MM.1S (cell line): ENCODE measurements at places on chromosomes 5 and 9.
A peak's percentile ranks its signal among the peaks of the same experiment; 100 is the strongest.

DNA sequence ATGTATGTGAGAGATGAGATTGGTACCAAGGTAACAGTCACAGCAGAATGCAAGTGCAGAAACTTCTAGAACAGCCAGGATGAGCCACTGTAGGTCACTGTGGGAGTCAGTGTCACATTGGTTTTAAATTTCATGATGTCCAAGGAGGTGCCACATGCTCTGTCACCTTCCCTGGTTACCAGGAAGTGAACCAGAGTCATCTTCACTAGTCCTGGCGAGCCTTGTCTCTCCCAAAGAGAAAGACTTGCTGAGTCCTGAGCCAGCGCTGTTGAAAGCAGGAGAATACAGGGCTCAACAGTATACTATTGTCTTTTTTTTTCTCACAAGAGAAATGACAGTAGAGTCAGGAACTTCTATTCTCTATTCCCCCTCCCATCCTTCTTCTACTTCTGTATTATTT lies 615.5 kb downstream of the RAB3C start:
- DNase-seq = no peak

- DNase-seq = no peak
Observed at GRCh38 chr9:89633404-89633803, 28.6 kb downstream of the GADD45G start.

GRCh38 chr5:81315336-81315735 lies 13.9 kb downstream of the ZCCHC9 start:
- DNase-seq = no peak

GRCh38 chr9:86126998-86127972 lies 27.9 kb upstream of the GOLM1 start:
- peak; percentile 12 for DNase-seq

GRCh38 chr5:1784197-1785050 lies 15.2 kb downstream of the MRPL36 start:
- no peak for DNase-seq

- no peak for DNase-seq
Observed at GRCh38 chr9:2180154-2180553, 165.0 kb downstream of the SMARCA2 start.

DNA sequence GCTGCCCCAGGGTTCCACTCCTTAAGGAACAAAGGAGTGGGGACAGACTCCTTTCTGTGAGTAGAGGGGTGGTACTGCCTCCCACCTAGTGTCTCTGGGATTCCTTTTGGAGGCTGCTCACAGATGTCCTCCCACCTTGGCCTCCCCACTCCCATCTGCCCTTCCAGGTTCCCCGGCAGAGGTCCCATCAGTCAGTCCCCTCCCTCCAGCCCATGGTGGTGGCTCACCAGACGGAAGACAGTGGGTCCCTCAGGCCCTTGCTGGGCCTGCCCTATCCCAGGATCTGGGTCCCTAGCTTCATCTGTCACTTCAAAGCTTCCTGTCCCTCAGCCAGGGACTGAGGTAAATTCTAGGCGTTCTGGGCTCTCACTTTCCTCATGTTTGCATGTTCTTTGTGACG lies 35.6 kb upstream of the NEK6 start:
- no peak for DNase-seq

DNA sequence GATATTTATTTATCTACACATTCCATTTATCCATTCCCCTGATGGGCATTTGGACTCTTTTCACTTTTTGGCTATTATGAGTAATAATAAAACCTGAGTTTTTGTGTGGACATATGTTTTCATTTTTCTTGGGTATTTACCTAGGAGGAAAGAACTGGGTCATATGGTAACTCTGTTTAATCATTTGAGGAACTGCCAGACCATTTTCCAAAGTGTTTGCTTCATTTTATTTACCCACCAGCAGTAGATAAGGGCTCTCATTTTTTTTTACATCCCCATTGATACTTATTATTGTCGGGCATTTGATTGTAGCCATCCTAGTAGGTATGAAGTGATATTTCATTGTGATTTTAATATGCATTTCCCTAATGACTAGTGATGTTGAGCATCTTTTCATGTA lies 7.7 kb upstream of the PTPDC1 start:
- no peak for DNase-seq

- DNase-seq = no peak
Observed at GRCh38 chr5:141485321-141486055, 658 bp downstream of the PCDHGC4 start.

- no peak for DNase-seq
Observed at GRCh38 chr5:32805971-32806638, 95.0 kb downstream of the NPR3 start.

DNA sequence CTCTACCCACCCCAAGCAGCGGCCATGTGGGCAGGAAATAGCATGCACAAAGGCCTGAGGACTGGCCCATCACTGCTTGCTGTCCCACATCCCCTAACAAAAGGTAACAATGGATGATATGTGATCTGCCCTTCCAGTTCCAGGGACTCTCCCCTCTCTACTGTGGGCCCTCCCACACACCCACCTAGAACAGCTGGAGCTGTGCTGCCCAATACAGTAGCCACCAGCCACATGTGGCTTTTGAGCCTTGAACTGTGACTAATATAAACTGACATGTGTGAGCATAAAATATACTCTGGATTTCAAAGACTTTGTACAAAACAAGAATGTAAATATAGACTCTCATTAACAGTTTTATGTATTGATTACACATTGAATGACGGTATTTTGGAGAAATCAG lies 78.1 kb downstream of the C5orf15 start:
- DNase-seq = no peak

DNA sequence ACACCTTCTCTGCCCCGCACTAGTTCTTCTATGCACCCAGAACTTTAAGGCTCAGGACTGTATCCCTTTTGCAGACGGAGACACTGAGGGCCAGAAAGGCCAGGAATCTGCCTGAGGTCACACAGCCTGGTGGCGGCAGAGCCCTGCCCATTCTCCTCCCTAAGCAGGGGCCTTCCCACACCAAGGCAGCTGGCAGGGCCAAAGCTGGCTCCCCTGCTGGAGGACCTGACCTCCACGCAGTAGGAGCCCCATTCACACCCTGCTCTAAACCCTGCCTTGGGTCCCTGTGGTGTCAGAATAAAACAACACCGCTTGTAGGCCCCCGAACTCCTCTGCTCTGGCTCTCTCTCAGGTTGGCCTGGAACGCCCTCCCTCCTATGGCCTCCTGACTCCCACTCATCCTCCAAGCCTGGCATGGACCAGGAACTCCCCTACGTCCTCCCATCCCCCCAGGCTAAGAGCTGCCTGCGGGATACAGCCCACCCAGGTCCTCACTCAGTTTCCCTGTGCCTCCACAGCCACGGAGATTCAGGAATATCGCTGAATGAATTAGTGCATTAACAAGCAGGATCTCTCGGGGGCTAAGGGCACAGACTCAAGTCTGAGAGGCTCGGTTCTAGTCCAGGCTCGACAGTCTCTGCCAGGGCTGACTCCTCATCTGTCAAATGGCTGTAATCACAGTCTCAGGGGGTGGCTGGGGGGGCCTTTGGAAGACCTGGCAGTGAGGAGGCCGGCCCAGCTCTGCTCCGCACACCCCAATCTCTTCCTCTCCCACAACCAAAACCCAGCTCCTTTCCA lies 2.8 kb downstream of the ST6GALNAC6 start:
- DNase-seq = no peak

GRCh38 chr9:135526730-135527571 lies 5.7 kb downstream of the LCN1 start:
- no peak for DNase-seq

DNA sequence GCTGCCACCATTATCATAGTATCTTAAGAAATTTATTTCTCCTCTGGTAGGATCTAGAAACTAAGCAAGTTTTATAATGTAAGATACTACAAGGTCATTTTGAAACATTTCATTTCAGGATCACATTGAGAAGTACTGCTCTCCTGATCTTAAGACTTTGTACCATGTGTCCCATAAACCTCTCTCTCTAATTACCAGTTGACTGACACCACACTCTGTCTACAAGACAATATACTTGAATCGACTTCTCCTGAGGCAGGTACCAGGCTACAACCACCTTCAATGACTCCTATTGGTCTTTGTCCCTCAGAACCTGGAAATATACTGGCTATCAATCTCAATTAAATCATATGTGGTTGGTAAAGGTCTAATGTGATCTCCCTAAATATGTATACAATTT lies 597.0 kb downstream of the PTPRD start:
- DNase-seq = no peak

DNA sequence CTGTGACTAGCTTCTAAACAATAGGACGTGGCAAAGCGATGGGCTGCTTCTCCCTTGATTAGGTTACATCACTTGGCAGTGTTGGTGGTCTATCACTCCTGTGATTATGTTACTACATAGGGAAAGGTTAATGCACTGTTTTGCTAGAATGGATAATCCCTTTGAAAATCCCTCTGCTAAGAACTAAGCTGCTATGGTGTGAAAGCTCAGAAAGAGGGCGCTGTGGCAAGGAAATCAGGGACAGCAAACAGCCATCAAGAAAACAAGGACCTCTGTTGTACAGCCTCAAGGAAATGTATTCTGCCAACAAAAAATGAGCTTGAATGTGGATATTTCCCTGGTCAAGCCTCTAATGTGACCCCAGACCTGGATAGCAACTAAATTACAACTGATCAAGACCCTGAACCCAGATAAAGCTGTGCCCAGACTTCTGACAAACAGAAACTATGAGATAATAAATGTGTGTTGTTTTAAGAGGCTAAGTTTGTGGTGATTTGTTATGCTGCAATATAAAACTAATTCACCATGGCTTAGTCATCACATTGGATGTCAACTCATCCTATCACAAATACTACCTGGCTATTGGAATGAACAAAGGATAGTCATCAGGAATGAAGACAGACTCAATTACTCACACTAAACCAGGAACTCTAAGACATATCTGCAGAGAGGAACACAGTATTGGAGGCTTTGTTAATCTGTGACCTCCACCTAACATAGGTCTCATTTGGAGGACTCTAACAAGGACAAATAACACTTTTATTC lies 1215.9 kb downstream of the EFNA5 start:
- DNase-seq = no peak

GRCh38 chr9:108377881-108378280 lies 477.9 kb downstream of the ACTL7B start:
- DNase-seq = no peak

DNA sequence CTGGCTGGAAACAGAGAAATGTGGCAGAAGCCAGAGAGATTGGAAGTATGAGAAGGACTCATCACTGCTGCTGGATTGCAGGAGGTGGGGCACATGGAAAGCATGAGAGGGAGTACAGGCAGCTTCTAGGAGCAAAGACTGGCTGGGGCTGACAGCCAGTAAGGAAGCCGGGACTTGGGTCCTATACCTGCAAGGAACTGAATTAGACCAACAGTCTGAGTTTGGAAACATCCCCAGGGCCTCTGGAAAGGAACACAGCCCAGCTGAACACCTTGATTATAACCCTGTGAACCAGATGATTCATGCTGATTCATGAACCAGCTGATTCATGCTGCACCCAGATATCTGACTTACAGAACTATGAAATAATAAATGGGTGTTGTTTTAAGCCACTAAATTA lies 93.4 kb downstream of the OSTF1 start:
- DNase-seq = no peak

DNA sequence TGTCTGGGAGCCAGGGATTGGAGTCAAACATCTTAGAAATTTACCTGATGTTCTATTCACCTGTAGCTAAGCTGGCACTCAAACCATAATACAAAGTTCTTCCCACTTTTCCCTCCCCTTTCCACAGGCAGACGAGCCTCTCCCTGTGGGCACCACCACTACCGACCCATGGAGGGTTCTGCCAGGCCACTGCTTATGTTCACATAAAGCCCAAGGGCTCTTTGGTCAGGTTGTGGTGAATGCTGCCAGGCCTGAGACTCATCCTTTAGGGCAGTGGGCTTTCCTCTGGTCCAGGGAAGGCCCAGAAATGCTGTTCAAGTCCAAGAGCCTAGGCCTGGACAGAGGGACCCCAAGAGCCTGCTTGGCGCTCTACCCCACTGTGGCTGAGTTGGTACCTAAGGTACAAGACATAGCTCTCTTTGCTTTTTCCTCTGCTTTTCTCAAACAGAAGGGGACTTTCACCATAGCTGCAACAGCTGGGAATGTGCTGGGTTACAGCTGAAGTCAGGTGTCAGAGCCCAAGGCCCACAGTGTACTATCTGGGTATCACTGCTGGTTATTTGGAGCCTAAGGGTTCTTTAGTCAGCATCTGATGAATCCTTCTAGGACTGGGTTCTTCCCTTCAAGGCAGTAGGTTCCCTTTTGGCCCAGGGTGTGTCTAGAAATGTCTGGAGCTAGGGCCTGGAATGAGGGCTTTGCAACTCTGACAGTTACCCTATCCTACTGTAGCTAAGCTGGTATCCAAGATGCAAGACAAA lies 620.1 kb downstream of the TLE1 start:
- DNase-seq = no peak

- DNase-seq = no peak
Observed at GRCh38 chr5:175319199-175319598, 124.8 kb downstream of the DRD1 start.

DNA sequence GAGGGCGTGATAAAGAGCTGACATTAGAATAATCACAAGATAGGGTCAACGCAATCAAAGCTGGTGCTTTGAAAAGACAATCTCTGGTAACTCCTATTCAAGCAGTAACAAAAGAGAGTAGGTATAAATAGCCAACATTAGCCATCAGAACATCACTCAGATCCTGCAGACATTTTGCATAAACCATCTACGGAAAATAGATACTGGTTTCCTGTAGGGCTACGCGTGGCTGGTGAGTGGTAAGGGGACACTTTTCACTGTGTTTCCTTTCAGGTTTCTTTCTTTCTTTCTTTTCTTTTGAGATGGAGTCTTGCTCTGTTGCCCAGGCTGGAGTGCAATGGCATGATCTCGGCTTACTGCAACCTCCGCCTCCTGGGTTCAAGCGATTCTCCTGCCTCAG lies 22.3 kb downstream of the TTF1 start:
- DNase-seq = no peak

DNA sequence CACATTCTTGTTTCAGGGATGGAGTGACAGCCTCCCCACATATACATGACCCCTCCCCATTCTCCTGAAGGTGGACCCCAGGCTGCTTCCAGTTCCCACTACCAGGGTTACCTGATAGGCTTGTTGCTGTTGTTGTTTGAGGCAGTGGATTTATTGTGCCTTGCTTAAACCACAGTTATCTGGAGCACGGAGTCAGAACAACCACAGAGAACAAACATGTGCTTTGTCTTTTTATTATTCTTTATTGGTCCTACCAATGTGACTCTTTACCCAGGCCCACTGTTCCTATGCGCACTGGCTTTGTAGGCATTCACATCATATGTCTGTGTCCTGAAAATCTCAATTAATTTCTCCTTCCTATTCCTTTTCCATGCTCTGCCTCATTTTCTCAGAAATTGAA lies 41.2 kb upstream of the IPPK start:
- DNase-seq = no peak

- DNase-seq = no peak
Observed at GRCh38 chr9:97853056-97853843, at the start of gene FOXE1. FOXE1 (plus strand) TSS chr9:97853226; CDS start chr9:97853915, 689 bp downstream.

DNA sequence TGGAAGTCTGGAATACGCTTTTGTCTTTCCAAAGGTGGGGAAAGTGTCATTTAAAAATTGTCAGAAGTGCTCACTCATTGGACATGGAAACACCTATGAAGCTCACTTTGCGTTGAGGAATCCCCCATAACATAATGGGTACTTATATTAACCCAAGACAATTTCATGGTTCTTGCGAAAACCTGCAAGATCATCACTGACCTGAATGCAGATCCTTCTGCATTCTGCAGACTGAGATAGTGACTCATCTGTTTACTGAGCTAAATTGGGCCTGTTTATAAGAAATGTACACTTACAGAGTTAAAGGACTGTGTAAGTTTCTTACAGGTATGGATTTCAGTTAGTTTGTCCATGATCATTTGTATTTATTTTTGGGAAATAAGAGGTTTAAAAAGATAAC lies 153.0 kb downstream of the HMHB1 start:
- no peak for DNase-seq
